ENCODE measurements at places on chromosomes 7 and 10. TPM values are rescaled to one million over a fixed set of nuclear protein-coding genes. Genes with fewer than 3 reads are reported as not detected.

Gene AGAP9
- 33.9 TPM for total RNA-seq

Gene SCRN1
- 0.82 TPM for total RNA-seq

DNA sequence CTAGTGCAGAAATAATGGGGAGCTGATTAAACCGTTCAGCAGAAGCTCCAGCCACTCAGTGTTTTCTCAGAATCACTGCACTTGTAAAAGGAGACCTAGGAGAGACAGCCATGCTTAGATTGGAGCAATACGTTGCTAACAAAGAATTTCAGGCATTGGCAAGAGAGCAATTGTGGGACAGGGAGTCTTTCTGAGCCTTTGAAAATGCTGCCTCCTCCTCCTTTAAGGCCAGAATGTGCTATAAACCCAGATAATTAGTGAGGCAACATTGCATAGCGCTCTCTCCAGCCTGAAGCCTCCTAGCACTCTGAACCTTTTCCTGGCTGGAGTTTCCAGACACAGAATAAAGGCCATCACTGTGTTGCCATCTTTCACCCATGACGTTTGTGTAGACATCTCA is 18.5 kb upstream of the PTPRN2 start:
- H3K36me3 ChIP-seq, result peaks cover 12% of the 10 kb centered on the region
- DNase-seq, result no peak
- no peak overlapping the region for H3K27ac ChIP-seq
- H3K27me3 ChIP-seq, result no peaks in the 10 kb centered on the region
- no peaks in the 10 kb centered on the region for H3K4me1 ChIP-seq
- no peak overlapping the region for H3K4me3 ChIP-seq

DNA sequence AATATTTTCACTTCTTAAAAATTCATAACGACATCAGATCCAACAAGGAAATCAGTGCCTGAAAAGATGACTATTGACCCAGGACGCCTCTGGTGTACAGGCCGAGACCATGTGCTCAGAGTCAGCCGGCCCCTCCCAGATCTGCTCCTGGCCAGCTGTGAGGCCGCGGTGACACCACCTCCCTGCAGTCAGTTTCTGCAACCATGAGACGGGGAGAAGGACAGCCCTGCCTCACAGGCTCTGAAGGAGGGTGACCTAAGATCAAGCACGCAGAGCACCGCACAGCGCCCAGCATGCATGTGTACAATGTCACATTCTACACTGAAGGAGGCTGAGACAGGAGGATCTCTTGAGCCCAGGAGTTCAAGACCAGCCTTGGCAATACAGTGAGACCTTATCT is 2.6 kb upstream of the GPER1 start:
- peaks cover 3% of the 10 kb centered on the region for H3K4me1 ChIP-seq
- H3K27ac ChIP-seq, result no peak overlapping the region
- H3K36me3 ChIP-seq, result no peaks in the 10 kb centered on the region
